Stimulated activated CD8-positive, alpha-beta memory T cell treated with anti-CD3 and anti-CD28 coated beads, Interleukin-15, amount 100 ng/mL, for 24 hours (primary cell): ENCODE measurements at places on chromosomes 11 and 22.

DNA sequence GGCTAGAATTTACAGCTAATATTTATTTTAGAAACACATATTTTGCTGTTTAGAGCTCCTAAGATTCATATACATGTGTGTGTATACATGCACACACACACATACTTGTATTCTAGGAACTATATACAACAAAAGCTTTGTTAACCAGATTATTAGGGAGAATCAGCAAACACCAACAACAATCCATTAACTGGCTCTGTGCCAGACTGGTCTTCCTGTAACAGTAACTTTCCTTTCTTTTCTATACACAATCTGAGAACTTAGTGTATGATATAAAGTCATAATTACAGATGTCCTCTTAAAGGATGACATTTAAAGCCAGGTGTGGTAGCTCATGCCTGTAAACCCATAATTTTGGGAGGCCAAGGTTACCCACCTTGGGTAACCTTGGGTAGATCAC, 49.5 kb upstream of the CLNS1A start:
- no peak for DNase-seq

DNA sequence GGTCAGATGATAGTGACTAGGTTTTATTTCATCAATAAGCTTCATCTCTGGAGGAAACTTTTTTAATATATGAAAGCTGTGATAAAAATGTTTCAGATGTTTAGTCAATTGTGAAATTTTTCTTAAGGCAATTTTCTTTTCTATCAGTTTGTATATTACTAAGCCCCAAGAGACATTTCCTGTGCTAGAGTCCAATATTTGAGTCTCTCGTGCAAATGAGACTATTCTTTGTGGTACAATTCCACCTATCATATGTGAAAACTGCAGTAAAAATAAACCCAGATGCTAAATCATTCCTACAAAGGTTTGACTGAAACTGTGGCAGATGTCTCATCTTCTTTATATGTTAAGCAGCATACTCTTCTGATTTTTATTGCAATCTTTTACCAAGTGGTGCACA, 28.0 kb downstream of the CTR9 start:
- no peak for DNase-seq

DNA sequence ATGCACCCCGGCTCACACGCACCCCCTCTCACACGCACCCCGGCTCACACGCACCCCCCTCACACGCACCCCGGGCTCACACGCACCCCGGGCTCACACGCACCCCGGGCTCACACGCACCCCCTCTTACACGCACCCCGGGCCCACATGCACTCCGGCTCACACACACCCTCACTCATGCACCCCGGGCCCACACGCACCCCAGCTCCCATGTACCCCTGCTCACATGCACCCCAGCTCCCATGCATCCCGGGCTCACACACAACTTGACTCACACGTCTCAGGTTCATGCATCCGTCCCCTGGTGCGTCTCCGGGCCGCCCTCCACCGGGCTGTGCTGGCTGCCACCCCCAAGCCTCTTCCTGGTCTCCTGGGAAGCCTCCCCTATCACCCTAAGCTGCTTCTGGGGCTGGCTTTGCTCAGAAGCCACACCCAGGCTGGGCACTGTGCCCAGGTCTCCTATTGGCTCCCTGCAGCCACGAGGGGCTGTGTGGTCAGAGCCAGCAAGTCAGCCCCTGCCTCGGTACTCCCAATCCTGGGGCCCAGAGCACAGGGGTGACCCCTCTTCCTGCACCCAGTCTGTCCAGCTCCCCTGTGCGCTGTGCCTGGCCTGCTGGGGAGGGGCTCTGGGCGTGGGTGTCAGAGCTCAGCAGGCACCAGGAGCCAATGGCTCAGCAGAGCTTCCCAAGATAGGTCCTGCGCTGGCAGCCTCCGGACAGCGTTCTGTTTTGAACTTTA, 16.9 kb downstream of the TSPAN4 start:
- DNase-seq, result no peak

- DNase-seq, result no peak
Observed at GRCh38 chr11:32580967-32581366, 2.7 kb upstream of the EIF3M start.

GRCh38 chr11:6248248-6248647, 9.4 kb downstream of the CNGA4 start:
- no peak for DNase-seq

DNA sequence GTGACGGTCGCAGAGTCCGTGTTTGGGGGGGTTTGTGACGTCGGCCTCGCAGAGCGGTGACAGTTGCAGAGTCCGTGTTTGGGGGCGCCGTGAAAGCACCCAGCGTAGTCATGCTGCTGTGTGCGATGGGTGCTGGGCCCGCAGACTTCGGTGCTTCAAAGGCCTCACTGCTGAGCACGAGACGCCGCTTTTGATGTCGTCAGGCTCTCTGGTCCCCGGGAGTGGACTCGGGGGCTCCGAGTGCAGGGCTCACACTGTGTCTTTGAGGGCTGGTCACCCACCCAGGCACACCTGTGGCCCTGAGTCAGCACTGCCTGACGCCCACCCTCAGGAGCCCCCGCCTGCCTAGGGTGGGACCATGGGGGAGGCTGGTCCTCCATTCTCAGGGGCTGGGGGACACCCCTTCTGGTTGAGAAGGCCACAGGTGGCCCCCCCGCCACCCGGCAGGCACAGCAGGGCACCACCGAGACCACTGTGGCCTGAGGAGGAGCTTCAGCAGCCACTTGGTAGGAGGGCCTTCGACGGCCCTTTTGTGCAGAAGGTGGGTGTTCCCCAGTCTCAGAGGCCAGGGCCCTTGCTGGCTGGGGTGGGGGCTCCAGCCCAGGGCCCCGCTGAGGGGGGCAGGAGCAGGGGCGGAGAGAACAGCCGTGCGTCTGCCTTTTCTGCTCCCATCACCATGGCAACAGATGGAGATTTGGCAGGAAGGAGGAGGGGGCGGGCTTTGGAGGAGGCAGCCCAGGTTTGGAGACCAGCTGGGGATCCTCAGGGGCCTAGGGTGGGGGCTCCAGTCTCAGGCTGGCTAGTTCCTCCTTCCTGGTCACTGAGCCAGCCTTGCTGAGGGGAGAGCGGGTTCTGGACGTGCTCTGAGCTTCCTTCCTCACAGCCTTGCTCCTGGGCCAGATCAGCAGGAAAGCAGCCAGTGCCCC, 20.9 kb downstream of the BRSK2 start:
- DNase-seq, result no peak

GRCh38 chr11:6520265-6520664, 23.2 kb downstream of the DNHD1 start:
- DNase-seq, result no peak

GRCh38 chr11:8829556-8829955, 81.4 kb upstream of the AKIP1 start:
- DNase-seq, result no peak

DNA sequence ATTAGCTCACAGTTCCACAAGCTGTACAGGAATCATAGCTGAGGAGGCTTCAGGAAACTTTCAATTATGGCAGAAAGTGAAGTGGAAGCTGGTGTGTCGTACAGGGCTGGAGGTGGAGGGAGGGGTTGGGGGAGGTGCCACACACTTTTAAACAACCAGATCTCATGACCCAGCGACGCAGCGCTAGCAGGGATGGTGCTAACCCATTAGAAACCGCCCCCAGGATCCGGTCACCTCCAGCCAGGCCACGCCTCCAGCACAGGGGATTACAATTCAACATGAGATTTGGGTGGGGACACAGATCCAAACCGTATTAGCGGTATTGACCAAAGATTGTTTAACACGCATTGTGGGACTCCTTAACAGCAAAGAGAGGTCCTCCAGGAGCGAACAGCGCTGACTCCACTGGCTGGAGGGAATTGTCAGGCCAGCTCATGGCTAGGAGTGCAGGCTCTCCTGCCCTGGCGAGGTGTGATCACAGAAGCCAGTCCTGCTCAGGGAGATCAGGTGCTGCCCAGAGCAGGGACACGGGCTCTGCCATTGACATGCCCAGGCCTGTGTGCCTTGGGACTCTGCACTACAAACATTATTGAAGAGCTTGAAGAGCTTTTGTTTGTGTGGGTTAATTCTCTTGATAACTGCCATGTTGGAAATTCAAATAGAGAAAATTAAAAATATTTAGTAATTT, 215.3 kb downstream of the TBC1D22A start:
- no peak for DNase-seq

GRCh38 chr11:75470476-75471080, 37.6 kb upstream of the KLHL35 start:
- no peak for DNase-seq
